ENCODE measurements at places on chromosomes 2 and 18.

- DNase-seq = peak; percentile 59
Observed at GRCh38 chr2:201182650-201183364, at the start of gene CASP10. TSS of gene CASP10 (plus strand) at chr2:201183141. CDS start at chr2:201185778, 2,637 bp downstream.

DNA sequence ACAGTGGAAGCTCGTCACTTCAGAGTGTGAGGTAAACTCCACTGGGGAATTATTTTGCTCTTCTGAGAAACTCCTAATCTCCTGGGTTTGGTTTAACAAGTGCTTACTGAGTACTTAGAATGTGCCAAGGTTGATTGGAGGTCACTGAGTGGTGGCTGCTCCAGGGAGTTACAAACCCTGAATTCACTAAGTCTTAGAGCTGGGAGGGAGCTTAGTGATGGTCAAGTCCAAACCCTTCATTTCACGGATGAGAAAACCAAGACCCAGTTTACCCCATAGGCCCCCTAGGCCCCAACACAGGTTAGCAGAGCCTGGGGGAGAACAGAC is 52.0 kb downstream of the SLC4A5 start:
- DNase-seq = no peak

GRCh38 chr2:234398531-234398930 is 98.3 kb downstream of the ARL4C start:
- no peak for DNase-seq

- no peak for DNase-seq
Observed at GRCh38 chr2:233981574-233982420, 64.6 kb downstream of the TRPM8 start.

GRCh38 chr2:239979243-239980023 is 45.7 kb downstream of the NDUFA10 start:
- peak; percentile 59 for DNase-seq

GRCh38 chr2:115524452-115524851 is 1082.0 kb downstream of the DPP10 start:
- no peak for DNase-seq

GRCh38 chr2:241112046-241112445 is 10.0 kb upstream of the MTERF4 start:
- DNase-seq = no peak

GRCh38 chr2:173537694-173538093 is 183.0 kb downstream of the CDCA7 start:
- DNase-seq = no peak

DNA sequence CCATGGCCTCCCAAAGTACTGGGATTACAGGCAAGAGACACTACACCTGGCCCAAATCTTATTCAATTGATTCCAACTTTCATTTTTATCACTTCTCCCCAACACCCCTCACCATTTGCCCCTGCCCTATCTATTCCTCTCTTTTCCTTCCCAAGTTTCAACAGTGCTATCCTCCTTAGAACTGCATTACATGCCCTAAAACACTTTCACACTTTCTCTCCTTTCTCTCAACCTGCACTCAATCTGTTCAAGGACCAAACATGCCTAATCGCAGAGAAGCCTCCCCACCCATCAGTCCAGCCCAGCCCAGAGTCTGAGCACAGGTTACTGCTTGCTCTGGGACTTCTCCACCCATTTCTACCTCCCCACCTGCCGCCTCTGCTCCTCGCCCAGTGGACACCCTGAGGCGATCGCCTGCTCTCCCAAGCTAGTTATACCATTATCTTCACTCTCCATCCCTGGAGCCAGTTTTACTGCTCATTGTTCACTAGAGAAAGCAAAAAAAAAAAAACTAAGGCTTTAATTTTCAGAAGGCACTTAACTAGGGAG is 23.7 kb upstream of the DSG1 start:
- no peak for DNase-seq

DNA sequence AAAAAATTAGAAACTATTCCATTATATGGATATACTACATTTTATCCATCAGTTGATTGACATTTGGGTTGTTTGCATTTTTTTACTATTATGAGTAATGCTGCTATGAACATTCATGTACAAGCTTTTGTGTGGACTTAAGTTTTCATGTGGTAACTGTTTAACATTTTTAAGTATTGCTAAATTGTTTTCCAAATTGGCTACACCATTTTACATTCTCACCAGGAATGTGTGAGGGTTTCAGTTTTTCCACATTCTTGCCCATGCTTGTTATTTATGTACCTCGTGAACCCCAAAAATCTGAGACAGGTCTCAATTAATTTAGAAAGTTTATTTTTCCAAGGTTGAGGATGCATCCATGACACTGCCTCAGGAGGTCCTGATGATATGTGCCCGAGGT is 3.1 kb upstream of the TXNL4A start:
- DNase-seq = no peak

DNA sequence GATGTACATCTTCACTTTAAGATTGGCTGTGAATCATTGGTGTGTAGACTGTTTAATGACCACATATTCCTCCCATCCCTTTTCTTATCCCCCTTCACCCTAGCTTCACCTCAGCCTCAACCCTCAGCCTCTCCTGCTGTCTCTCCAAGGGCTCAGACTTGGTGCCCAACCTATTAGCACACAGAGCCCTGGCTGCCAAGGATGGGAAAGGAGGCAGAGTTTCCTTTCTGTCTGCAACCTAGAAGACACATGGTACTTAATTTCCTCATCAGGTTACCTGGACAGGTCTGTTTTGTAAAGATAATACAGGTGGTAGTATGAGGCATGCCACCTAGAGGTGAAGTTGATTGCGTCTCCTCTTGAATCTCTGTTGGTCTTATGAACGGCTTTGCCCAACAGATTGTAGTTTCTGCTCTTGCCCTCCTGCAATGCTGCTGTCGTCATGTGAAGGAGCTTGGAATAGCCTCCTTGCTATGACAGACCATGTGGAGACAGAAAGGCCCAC is 44.5 kb upstream of the RMND5A start:
- no peak for DNase-seq

DNA sequence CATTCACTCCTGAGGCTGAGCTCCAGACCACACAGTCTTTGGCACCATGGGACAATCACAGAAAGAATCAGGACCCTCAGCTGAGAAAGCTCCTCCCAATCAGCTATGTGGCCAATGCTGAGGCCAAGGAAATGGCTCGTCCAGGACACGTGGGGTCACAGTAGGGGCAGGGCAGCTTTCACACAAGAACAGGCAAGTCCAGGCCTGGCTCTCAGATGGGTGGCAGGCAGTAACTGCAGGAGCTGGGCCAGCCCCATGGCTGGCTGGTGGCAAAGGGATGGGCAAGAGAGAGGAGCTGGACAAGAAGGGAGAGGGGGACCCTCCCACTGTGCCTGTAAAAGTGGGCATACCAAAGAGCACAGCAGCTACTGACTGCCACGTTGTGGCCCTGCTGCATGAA is 12.2 kb upstream of the EDAR start:
- DNase-seq = no peak

DNA sequence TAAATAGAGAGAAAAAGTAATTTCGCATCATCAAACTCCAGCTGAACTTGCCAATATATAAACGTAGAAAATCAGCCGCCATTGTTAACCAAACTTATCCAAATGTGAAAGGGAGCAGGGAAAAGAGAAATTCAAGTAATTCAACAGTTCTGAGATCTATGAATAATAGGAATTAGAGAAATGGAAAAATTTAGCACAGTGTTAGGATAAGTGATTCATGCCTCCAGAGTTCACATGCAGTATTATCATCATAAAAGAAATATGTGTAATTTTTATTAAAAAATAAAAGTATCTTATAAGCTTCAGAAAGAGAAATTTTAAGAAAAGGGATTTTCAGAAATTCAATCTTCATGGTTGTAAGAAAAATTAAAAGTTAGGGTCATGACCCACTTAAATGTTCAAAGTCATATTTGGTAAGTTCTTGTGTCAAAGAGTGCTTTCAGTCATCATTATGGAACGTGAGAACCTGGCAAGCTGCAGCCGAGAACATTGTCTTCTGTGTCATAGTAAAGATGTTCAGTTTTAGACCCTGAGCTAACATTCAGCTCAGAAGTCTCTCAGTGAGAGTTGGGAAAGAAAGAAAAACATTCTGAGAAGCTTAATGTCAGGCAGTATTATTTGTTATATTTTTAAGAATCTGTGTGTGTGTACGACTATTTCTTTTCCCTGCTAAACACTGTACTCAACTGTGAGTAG is 414.3 kb upstream of the RGPD4 start:
- DNase-seq = no peak

DNA sequence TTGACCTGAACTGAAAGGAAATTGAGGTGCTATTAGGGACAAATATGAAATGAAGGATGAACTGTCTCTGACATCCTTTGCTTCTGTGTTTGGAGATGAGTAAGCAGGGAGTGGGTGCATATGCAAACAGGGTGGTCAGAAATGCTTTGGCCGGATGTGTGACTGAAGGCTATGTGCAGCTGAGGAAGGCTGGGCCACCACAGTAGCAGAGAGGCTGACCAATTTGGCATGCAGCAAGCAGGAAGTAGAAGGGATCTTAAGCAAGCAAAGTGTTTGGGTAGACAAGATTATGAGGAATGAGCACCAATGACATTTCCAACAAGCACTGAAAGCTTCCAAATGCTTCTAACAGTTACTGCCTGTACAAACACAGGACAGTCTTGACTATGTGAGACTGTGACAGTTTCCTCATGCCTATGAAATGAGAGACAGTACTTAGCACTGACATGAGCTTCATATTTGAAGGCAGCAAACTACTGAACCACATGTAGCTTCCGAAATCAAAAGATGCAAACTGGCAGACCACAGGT is 3.3 kb upstream of the ACTR3 start:
- peak; percentile 28 for DNase-seq

DNA sequence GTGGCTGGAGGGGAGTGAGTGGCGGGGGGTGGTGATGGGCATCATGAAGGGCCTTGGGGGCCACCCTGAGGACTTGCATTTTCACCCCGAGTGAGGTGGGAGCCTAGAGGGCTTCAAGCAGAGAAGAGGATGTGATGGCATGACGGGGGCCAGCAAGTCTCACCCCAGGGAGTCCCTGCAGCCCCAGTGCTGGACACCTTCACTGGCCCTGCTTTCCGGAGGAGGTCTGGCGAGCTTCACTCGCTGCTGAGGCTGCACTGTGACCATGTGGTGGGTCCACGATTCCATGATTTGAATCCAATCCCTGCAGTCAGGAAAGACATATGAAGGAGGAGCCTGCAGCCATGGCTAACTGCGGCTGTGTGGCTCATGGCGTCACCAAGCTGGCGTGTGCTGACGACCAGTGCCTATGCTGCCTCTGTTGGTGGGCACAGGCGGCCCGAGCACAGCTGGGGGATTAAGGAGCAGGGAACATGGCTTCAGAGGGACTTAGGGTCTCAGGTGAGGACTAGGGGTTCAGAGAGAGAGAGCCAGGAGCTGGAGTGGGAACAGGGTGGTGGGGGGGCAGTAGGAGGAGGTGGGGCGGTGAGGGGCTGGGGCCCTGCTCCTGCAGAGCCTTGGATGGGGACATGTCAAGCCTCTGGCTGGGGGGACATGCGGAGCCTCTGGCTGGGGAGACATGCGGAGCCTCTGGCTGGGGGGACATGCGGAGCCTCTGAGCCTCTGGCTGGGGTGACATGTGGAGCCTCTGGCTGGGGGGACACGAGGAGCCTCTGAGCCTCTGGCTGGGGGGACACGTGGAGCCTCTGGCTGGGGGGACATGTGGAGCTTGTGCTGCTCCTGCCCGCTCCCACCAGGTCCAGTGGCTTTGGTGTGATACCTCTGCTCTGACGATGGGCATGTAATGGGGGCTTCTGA is 3.6 kb downstream of the ZAP70 start:
- DNase-seq = no peak

- DNase-seq = peak; percentile 83
Observed at GRCh38 chr18:11951390-11951851, 29.9 kb upstream of the IMPA2 start.

DNA sequence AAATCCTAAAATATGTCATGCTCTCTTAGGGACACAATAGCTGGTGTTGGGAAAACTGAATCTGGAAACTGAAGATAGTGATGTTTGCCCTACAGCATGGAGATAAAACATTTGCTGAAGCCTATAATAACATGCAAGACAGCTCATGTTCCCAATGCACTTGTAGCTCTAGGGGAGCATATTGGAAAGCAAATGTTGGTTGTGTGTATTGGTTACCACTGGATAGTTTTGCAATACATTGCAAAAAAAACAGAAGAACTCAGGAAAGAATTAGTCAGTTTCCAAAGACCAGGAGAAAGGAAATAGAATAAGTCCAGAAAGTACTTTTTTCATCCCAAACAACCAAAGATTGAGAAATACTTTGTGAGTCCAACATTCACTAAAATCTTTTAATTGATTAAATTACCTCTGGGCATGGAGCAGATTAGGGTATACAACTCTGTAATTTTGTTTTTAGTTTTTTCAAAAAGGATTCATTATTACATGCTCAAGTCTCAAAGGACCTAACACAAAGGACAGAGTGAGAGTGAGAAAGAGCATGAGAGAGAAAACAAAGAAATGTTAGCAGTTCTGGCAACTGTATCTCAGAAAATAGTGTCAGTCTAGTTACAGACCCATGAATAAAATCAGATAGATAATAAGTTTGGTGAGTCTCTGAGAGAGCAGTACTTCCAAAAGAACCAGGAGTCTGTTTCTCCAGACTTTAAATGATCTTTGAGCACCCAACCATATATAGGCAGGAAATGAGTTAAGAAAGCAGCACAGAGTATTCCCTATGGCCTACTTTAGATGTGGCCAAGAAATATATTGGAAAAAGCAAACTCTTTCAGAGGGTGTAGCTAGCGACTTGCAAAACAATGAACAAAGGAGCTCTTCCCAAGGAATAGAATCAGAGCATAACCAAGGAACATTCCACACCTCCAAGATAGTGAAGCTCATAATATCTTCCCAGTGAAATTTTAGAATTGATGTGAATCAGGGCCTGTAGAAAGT is 36.6 kb upstream of the COL3A1 start:
- peak; percentile 19 for DNase-seq

DNA sequence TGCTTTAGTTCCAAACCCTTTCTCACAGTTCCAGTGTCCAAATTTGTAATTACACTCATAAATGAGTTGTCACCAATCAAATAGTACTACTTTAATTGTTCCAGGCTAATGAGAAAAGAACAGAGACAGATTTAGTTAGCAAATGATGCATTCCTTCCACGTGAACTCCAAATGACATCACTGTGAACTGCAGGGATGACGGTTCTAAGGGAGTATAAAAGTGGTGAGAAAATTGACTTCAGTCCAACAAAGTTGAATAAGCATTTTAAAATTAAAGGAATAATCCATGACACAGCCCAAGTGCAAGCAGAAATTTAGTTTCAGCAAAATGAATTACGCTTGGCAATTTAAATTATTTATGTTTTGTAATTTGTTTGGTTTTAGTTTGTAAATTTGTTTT is 102.0 kb upstream of the LRATD1 start:
- no peak for DNase-seq
